ENCODE measurements at places on chromosomes 2 and 18.

GRCh38 chr2:240705204-240705791 is 13.6 kb downstream of the AQP12A start:
- DNase-seq, result no peak

- no peak for DNase-seq
These were observed 67.5 kb downstream of the ZNF385B start for GRCh38 chr2:179793902-179794301.

- DNase-seq, result no peak
These were observed 262.5 kb downstream of the CDH20 start for GRCh38 chr18:61595615-61596251.

DNA sequence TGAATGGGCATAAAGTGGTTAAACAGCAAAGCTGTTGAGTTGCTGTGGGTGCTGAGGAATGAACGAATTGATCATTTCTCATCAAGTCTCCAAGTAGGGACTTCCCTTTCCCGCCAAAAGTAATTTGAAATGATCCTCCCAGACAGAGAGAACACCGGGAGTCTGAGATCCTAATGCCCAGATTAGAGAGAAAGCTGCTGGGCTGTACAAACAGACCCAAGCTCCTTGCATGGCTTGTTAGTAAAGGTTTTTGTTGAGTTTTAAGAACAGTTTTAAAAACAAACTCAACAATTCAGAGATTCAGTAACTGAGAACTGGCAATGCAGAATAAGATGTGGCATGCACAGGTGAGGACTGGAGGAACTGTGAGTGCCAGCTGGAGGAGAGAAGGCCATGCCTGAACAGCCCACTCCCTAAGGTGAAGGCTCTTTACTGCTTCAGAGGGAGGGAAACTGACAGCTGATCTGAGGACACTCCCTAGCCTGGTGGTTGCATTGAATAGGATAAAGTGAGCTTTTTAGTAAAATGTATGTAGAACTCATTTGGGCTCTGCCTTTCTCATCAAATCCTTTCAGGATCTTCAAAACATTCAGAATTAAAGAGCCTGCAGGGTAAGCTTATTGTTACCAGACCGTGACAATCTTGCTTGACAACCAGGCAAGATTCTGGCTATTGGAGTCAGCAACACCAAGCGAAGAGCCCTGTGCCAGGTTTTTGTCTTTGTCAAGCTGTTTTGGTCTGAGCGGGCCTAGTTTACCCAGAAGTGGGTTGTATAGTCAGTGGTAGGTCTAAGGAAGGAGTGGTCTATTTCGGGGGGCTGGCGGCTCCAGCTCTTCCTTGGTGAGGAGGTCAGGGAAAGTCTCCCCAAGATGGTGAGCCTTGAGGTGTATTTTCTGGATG is 63.2 kb upstream of the IGFBP5 start:
- DNase-seq, result no peak

DNA sequence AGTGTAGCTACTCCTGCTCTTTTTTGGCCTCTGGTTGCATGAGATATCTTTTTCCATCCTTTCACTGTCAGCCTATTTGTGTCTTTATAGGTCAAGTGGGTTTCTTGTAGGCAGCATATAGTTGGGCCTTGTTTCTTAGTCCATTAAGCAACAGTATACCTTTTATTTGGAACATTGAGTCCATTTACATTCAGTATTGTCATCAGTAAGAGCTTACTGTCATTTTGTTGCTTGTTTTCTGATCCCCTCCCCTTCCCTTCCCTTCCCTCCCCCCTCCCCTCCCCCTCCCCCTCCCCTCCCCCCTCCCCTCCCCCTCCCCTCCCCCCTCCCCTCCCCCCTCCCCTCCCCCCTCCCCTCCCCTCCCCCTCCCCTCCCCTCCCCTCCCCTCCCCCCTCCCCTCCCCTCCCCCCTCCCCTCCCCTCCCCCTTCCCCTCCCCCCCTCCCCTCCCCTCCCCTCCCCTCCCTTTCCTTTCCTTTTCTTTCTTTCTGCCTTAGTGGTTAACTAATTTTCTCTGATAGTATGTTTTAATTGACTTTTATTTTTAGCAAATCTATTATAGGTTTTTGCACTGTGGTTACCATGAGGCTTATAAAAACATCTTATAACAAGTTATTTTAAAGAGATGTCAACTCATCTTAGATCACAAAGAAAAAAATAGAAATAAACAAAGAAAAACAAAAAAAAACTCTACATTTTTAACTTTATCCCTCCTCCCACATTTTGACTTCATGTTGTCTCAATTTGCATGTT is 13.2 kb upstream of the DCDC2C start:
- DNase-seq, result no peak

DNA sequence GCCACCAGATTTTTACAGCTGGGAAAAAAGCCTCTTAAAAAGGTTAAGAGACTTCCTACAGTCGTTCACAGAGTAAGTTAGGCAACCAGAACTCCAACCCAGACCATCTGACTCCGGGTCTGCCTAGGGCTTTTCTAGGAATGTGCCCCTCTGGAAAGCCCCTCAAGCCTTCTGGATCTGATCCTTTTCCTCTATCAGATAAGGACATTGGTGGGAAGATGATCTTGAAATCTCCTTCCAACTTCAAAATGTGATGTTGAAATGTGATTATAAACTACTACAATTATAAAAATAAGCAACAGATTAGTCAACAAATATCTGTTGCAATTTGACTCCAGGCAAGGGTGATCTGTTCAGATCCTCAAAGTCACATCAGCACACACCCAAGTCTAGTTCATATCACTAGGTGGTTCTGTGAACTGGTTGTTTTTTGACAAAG is 270.4 kb downstream of the ARHGAP15 start:
- peak; percentile 30 for DNase-seq

- DNase-seq, result no peak
These were observed 14.8 kb downstream of the KLHL29 start for GRCh38 chr2:23399674-23400261.

DNA sequence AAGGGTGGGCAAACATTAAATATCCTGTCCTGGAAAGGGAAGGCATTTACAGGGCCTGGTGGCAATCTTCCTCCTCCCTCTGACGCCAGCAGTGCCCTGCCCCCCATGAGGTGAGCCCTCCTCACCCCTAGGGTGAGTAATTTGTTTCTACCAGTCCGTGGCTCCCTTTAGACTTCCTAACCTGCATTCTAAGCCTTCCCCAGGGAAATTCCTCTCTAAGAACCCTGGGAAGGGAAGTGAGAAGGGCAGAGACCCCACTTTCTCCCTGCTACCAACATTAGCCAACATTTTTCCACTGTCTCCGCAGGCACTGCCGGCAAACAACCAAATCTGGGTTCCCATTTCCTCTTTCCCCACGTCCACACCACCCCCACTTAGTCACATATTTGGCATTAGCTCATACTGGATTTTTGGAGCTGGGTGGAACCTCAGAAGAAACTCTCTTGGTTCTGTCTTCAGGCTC is 69.3 kb downstream of the NRP2 start:
- no peak for DNase-seq

GRCh38 chr2:218458598-218458997 is 39.7 kb downstream of the VIL1 start:
- DNase-seq, result no peak

- peak; percentile 8 for DNase-seq
These were observed 332.0 kb downstream of the SLC4A3 start for GRCh38 chr2:219959471-219959870.

- DNase-seq, result peak; percentile 60
These were observed 51.1 kb downstream of the CAPN13 start for GRCh38 chr2:30756051-30756719.

- peak; percentile 99 for DNase-seq
These were observed 30.9 kb downstream of the MBP start for GRCh38 chr18:77101410-77102258.

DNA sequence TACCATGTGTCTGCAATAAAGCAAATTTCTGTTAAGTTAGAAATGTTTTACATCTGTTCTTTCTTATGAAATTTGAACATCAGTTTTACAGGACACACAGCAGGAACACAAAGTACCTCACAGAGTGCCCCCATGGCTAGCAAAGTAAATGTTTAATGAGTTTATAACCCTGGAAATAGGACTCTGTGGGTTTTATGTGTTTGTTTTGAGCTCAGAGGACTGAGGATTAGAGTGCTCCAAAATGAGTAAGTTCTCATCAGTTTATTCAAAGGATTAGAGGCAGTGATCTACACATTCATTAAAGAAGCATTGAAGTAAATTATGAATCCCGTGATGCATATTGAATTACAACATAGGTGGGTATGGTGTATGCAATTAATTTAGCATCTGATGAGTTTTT is 281.8 kb downstream of the GULP1 start:
- no peak for DNase-seq

DNA sequence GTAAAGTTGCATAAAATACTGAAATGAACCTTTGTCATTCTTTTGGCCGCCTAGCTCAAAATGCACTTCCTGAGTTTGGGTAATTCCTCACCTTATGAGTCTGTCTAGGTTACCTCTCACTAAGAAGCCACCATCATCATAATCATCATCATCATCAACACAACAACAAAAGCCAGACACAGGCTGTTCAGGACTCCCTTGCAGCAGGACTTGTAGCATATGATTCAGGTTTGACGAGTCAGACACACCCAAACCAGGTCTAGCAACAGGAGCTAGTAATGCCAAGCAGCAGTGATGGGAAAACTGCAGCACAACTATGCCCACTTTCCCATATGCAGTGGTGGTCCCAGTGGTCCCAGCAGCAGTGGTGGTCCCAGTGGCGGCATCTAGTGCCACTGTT is 2.8 kb upstream of the SGO2 start:
- peak; percentile 32 for DNase-seq

DNA sequence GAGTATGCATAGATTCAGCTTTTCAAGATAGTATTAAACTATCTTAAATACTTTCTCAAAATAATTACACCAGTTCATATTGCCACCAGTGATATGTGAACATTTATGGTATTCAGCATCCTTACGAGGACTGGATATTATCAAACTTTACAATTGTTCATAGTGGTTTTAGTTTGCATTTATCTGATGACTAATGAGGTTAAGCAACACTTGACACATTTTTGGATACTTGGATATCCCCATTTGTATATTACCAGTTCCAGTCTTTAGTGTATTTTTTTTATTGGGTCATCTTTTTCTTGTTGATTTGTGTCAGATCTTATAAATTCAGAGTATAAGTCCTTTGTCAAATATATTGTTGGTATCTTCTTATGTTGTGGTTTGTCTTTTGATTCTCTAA is 128.4 kb downstream of the ASXL3 start:
- no peak for DNase-seq

DNA sequence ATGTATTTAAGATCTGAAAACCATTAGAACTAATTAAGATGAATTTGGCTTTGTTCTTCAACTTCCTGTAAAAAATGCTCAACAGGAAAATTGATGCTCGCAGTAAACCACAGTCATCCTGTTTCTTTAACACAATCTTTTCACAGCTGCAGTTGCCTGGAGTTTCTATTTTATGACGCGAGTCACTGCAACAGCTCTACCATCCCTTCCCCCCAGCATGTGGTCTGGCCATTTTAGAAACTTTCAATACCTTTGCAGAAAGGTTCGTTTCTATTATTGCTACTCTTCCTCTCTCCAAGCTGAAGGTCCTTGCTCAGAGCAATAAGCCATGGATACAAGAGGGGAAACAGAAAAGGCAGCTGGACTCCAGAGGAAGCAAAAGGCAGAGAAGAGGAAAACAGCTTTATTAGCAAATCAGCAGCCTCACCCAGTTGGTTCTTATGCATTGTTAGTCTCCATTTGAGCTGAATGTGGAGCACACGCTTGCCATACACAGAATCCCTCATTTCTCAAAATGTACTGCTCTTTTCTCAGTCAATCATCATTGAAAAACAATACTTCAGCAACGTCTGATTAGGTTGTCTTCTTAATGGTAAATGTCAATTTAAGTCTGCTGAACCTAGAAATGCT is 3.9 kb downstream of the WIPF1 start:
- DNase-seq, result peak; percentile 42

DNA sequence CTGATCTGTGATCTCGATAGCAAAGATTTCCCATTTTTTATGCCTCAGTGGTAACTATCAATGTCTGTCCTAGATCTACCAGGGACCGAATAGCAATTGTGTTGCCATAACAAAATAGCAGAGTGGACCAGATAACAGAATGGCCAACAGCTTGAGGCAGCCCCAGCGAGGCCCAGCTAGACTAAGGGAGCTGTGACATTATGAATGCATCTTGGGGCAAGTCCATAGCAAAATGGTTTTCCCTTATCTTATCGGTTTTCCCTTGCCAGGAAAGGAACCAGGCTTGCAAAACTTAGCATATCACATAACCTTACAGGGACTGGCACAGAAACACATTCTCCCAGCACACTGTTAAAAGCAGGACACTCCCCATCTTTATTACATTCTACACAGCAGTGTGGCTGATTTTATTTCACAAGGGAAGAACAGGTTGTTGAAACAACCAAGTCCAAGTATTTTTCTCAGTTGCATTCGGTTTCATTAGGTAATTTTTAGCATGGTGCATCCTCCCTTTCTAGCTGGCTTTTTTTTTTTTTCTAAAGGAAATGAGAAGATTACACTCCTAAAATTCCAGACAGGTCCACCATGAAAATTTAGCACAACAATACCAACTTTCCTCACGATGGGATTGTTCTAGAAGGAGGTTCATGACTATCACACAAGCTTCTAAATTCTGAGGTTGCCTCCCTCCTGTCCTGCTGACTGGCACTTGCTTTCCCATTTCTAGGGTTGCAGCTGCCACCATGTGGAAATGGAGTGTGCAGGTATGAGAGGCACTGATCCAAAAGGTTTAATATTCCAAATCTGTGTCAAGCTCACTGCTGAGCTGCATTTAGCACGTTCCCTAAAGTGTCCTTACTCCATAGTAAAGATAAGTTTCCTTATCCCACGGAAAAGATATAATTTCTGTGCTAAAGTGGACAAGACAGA is 97.0 kb upstream of the SLC35G4 start:
- DNase-seq, result no peak

- DNase-seq, result peak; percentile 55
These were observed 38.3 kb upstream of the IL1R1 start for GRCh38 chr2:102103992-102104871.

GRCh38 chr2:16094811-16095210 is 154.5 kb downstream of the MYCN start:
- DNase-seq, result no peak

DNA sequence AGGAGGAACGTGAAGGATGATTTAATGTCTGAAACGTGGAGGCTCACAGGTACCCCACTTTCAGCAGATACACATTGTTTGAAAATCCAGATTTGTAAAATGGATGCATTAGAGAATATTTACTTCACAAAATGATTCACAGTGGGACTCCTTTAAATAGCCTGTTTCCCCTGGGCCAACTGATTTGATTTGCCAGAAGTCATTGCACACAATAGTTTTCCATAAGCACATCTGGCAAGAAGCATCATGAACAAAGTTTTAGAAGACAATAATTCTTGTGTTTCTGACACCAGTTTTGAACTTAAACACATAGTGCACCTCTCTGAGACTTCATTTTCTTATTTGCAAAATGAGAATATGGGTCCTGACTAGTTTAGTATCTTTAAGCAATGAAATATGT is 451.4 kb upstream of the SLC14A2 start:
- no peak for DNase-seq

GRCh38 chr2:75074228-75074627 is 115.8 kb downstream of the POLE4 start:
- no peak for DNase-seq

Data from foreskin keratinocyte (primary cell).